Mesenteric fat pad (tissue), 1 donor: ENCODE measurements at places on chromosomes 16 and 17. TPM values are rescaled to one million over a fixed set of nuclear protein-coding genes. Genes with fewer than 3 reads are reported as not detected.
A peak's percentile ranks its signal among the peaks of the same experiment; 100 is the strongest.

KRTAP2-1 gene
- not detected for total RNA-seq

DHRS7C gene
- not detected for total RNA-seq

OR2C1 gene
- not detected for total RNA-seq

PTX4 gene
- total RNA-seq, result 0.35 TPM

SRL gene
- 0.45 TPM for total RNA-seq

TEKT1 gene
- not detected for total RNA-seq

PRAC1 gene
- not detected for total RNA-seq

C1QTNF1 gene
- 563 TPM for total RNA-seq

KARS1 gene
- total RNA-seq, result 101 TPM

LLGL2 gene
- 8.2 TPM for total RNA-seq

GPRC5B gene
- 33.1 TPM for total RNA-seq

HOXB4 gene
- total RNA-seq, result 5.7 TPM

CDC6 gene
- total RNA-seq, result 2.4 TPM

- no peak for DNase-seq
Measured at GRCh38 chr16:17173281-17173680, 297.5 kb downstream of the XYLT1 start.

DNA sequence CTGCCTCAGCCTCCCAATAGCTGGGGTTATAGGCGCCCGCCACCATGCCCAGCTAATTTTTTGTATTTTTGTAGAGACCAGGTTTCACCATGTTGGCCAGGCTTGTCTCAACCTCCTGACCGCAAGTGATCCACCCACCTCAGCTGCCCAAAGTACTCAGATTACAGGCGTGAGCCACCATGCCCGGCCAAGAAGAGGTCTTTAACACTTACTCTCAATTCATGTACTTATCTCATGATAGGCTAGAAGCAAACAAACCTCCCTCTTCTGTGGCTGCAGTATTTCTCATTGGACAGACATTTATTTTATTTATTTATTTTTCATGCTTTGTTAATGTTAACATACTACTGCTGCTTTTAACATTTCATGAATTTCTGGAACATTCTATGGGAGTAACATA, 7.0 kb upstream of the NT5C start:
- no peak for DNase-seq

DNA sequence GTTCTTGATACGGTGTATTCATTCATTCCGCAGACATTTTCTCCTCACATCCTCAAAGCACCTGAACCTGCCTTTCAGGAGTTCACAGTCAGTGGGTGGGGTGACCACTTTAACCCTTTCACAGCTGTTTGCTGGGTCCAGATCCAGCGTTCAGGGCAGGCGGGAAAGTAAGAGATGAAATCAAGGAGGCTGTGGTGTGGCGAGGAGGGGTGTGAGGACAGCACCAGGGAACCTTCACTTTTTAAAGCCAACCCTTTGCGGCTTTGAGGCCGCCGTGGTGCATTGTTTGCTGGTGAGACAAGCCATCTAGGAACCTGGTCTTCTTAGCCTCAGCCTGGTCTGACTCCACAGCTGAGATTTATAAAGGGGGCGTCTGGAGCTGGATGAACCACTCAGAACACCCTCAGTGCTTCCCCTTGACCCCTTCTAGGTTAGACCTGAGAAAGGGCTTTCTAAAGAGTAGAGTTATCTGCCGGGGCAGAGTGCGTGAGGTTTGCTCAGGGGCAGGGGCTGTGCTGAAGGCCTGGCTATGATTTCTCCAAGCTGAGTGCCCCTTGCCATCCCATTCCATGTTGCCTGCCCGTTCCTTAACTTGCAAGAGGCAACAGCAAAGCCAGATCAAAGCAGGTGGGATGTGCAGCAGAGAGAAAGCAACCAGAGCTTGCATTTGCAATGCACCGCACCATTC, 933 bp downstream of the CCR7 start:
- DNase-seq, result peak; percentile 57

- DNase-seq, result no peak
Measured at GRCh38 chr16:69663846-69664245, 62.5 kb downstream of the NQO1 start.

GRCh38 chr16:85316321-85316919, 204.1 kb upstream of the CIBAR2 start:
- no peak for DNase-seq

GRCh38 chr16:14957576-14958322, 17.1 kb upstream of the PDXDC1 start:
- no peak for DNase-seq

GRCh38 chr17:28972437-28972836, 21.1 kb upstream of the PHF12 start:
- no peak for DNase-seq

DNA sequence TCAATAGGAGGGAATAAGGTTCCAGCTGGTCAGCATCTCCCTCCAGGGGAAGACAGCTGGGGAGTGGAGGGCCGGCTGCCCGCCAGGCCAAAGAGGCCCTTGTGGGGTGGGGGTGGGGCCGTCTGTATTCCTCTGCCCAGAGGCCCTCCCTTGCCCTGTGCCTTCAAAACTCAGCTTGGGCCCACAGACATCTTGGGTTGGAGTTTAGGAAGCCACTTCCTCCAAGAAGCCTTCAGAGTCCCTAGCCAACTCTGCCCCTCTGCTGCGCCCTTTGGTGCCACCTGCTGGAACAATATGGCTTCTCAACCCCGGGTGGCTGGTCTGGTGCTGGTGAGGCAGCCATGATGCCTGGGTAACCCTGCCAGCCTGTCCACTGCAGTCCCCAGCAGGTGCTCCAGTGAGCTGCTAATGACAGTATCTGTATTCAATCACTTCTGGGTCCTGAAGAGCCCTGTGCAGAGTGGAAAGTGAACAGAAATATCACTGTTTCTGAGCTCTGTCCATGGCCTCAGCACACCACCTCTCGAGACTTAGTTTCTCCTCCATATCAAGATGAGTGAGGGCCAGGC, 16.7 kb downstream of the HSD11B2 start:
- DNase-seq, result no peak

DNA sequence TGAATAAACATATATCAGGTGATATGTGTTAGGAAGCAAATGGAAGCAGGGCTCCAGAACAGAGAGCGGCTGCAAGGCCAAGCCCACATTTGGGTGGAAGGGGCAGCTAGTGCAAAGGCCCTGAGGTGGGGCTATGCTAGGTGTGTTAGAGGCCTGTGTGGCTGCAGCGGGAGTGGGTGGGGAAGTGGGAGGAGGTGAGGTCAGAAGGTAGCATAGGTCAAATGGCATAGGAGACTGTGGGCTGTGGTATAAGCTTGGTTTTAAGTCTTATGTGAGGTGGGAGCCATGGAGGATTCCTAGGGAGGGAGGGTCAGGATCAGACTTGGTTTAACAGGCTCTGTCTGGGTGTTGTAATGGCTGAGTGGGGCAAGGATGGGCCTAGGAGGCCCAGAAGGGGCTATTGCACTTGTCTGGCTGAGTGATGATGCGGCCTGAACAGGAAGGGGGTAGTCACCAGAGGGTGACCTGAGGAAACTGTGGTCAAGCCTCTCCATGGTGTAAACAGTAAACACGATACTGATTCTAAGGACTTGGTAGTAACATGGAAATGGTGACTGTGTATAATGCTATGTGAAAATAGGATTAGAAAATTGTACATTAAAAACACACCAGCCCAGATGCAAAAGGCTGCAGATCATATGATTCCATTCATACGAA, 31.1 kb downstream of the RAI1 start:
- DNase-seq, result no peak

- DNase-seq, result no peak
Measured at GRCh38 chr16:50960517-50961202, 190.4 kb downstream of the SALL1 start.

DNA sequence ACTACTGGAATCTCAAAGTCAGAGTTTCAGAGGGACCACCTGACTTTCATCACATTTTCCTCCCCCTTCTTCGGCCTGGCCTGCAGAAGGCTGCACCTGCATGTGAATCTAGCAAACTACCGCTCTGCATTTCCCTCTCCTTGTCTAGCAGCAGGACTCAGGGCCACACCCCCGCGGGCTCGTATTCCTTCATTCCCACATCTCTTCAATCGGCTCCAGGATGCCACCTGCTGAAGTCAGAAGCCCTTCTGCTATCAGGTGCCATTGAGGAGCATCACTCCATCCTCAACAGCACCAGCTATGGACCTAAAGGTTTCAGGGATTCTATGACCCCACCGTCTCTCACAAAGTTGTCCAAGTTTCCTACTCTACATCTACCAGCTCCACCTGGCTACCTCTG, 169.5 kb downstream of the VPS53 start:
- no peak for DNase-seq

DNA sequence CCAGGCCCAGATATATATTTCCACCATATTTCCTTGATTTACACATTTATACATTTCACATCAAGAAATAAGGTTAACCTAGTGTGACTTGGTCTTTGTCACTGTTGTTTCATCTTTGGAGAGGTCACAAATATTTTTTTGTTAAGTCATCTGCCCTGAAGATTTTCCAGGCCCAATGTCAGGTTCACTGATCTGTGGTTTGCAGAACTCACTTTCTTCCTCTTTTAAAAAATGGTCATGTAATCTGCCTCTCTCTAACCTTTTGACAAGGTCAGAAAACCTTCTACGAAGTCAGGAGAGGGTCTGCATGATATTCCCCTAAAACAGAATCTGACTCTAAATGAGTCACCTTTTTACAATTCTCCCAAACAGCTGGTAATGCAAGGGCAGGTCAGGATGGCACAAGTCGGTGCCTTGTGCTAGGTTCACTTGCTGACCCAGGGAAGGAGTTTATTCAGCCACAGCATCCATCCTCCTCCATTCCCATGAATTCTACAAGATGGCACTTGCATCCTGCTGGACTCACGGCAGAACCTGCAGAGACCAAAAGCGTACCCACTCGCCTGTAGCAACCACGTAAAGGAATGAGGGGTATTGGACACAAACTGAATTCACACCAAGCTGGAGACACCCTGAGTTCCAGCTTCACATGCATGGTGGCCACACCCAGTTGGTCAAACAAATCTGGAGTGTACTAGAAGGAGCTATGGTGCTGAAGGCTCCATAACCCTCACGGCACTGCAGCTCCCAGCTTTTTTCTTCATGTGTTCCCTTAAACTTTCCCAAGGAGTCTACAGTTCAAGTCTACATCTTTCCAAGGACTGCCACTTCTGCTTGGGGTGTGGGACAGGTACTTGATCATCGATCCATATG, 1.6 kb upstream of the KIAA0513 start:
- DNase-seq, result no peak

DNA sequence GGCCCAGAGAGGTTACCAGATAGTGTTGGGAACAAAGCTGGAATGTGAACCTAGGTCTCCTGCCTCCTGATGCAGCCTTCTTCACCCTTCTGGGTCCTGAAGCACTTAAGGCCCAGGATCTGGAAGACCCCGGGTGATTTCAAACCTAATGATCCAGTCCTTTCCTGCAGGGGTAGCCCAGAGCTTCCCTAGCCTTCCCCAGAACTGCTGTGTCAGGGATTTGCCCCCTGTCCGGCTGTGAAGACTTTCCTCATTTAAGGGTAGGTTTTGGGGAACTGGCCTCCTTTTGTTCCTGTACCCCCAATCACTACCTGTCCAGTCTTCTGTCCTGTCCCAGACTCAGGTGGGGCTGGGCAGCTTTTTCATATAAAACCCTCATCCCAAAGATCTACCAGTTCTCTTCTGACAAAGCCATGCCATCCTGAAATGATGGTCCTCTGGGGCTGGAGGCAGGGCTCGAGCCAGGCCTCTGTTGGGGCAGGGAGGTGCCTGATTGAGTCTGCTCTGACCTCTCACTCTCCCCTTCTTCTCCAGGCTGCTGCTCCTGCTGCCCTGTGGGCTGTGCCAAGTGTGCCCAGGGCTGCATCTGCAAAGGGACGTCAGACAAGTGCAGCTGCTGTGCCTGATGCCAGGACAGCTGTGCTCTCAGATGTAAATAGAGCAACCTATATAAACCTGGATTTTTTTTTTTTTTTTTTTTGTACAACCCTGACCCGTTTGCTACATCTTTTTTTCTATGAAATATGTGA, 1.3 kb downstream of the MT1X start:
- no peak for DNase-seq

GRCh38 chr17:60508384-60508980, 17.6 kb downstream of the APPBP2 start:
- DNase-seq, result no peak

GRCh38 chr16:68273896-68274295, 9.6 kb downstream of the SLC7A6 start:
- no peak for DNase-seq

GRCh38 chr17:1853698-1854097, 23.9 kb downstream of the RPA1 start:
- DNase-seq, result no peak

DNA sequence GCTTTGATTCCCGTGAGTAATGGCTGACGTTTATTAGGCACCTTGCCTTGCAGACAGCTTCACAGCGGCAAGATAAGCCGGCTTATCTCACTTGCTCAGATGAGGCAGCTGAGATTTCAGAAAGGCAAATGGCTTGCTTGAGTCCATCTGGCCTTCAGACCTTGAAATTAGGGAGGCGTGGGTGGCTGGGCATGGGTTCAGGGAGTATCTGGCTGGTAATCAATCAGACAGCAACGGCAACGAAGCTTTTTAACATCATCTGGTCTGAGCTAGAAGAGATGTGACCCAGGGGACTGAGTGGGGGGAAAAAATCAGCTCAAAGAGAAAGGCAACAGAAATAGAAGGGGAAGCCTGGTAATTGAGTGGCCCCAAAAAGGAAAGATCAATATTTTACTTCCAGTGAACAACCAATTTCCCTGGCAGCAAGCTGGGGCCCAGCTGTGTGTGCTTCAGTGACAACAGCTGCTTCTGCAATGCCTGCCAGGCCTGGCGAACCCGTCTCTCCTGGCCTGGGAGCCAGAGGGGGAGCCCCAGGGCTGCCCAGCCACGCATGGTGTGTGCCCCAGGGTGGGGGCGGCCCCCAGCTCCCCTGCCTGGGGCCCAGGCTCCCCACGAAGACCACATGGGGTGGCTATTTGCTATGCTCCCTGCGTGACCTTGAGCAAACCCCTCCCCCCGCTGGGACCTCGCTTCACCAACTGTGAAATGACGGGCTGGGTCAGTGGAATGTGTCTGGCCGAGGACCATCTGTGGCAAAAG, 34.0 kb downstream of the RAB11FIP4 start:
- no peak for DNase-seq

DNA sequence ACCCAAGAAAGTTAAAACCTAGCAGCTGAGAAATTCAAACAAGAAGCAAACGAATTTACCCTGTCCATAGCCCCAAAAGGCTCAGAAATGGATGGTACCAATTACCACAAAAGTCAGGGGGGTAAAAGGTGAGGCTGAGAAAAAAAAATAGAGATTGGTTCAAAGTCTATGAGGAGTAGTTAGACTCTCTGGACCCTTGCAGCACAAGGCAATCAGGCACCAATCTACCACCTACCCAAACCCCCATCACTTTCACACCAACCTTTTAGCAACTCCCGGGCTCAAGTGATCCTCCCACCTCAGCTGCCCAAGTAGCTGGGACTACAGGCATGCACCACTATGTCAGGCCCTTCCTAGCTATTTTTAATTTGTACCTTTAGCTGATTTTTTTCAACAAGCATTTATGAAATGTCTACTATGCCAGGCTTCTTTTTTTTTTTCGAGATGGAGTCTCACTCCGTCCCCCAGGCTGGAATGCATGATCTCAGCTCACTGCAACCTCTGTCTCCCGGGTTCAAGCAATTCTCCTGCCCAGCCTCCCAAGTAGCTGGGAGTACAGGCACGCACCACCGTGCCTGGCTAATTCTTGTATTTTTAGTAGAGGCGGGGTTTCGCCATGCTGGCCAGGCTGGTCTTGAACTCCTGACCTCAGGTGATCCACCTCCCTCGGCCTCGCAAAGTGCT, 40.8 kb downstream of the USP32 start:
- DNase-seq, result no peak

GRCh38 chr16:55297062-55297909, 26.7 kb upstream of the IRX6 start:
- DNase-seq, result no peak

GRCh38 chr17:48442819-48443218, 12.8 kb upstream of the SKAP1 start:
- no peak for DNase-seq
